SK-N-DZ (cell line): ENCODE measurements at places on chromosomes 5 and 9.
A peak's percentile ranks its signal among the peaks of the same experiment; 100 is the strongest.

DNA sequence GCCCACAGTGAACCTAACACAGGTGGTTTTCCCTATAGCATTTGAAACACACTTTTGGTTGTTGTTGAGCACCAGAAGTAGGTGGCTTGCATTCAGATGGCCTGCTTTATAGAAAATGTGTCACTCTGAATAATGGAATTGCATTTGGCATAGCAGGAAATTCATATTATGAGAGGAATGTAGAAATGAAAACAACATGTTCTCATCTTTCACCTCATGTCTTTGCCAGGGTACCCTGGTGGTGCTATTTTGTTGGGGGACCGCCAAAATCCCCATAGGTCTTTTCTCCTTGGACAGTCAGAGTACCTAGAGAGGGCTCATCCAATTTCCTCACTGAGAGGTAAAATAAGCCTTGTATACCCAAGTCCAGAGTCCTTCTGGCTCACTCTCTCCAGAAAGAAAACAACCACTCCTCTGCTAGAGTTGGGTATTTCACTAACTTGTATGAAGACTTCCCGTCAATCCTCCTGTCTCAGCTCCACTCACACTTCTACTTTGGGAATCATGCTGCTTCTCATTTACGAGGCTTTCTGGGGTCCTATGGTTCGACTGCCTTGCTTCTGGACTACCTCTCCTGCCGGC is 67.4 kb downstream of the MRPS27 start:
- no peak for DNase-seq

DNA sequence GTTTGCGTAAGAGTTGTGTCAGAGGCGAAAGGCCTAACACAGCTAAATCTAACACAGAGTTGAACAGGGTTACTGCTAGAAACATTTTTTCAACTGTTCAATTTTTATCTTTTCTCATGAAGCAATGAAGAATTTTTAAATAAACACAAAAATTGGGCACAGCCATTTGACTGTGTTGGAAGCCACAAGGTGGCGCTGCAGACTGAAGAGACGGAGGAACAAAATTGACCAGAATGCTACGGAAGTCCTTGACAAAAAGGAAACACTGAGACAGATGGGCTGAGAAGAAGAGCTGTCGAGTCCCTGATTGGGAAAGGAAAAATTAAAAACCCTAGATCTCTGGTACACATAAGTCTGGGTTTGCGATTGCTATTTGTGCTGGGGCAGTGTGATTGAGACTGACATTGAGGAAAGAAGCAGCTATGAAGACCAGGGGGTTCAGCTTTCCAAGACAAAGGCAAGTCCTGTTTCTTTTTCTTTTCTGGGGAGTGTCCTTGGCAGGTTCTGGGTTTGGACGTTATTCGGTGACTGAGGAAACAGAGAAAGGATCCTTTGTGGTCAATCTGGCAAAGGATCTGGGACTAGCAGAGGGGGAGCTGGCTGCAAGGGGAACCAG is at the start of gene PCDHB9:
PCDHB9 (plus strand) TSS at position 265 of the 616 bp plus-strand sequence; CDS start at position 423, 158 bp downstream.
- DNase-seq, result peak; percentile 24

DNA sequence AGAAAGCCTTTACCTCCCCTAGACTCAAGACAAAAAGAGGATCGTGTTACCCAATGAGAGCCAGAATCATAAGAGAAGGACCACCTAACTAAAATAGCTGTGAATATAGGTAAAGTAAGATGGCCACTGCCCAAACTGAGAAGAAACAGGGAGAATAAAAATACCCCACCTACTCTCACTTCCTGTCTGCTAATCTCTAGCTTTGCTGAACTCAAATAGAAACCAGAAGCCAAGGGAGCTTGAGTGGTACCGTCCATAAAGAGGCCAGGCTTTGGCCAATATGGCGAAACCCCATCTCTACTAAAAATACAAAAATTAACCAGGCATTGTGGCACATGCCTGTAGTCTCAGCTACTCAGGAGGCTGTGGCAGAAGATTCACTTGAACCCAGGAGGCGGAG is 123.0 kb upstream of the FST start:
- no peak for DNase-seq

DNA sequence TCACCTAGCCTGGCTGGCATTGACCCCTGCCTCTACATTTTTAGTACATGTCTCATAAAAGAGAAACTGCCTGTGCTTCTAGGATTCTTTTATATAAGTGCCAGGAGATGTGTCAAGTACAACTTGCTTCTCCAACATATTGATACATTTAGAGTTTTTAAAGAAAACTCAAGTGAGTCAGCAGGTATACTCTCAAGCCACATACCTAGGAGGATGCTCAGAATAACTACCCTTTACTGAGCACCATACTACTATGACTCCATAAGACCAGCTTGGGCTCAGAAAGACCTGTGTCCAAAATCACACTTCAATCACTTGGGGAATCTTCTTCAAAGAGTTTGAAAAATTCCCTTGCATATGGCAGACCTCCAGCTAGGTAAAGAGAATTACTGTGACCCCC is 389.8 kb upstream of the SLC24A2 start:
- no peak for DNase-seq

GRCh38 chr9:27473111-27473529 is 51.0 kb upstream of the IFNK start:
- DNase-seq, result no peak

- DNase-seq, result no peak
Observed at GRCh38 chr5:107380654-107381053, 290.1 kb downstream of the EFNA5 start.

DNA sequence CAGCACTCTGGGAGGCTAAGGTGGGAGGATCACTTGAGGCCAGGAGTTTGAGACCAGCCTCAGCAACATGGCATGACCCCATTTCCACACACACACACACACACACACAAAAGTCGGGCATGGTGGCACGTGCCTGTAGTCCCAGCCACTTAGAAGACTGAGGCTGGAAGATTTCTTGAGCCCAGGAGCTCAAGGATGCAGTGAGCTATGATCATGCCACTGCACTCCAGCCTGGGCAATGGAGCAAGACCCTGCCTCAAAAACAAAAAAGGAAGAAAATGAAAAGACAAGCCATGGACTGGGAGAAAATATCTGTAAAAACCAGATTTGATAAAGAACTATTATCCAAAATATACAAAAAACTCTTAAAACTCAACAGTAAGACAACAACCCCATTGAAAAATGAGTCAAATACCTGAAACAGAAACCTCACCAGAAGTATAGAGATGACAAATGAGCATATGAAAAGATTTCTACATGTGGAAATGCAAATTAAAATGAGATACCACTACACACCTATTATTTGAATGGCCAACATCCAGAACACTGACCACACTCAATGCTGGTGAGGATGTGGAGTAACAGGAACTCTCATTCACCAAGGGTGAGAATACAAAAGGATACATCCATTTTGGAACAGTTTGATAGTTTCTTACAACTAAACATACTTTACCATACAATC is 24.7 kb downstream of the DNAJA1 start:
- no peak for DNase-seq
